Esophagus muscularis mucosa (tissue), 4 donors: ENCODE measurements at places on chromosomes 5 and 9. TPM values are rescaled to one million over a fixed set of nuclear protein-coding genes. Genes with fewer than 3 reads are reported as not detected.

ZNG1F gene
- 6.6 TPM for total RNA-seq

NSG2 gene
- 3.9 TPM for total RNA-seq

SKP2 gene
- 5.6 TPM for total RNA-seq

MOB3B gene
- total RNA-seq: 9.6 TPM

CD180 gene
- total RNA-seq: 1.8 TPM

- no peak for DNase-seq
Measured at GRCh38 chr9:85510830-85511504, 230.8 kb downstream of the AGTPBP1 start.

GRCh38 chr9:114004221-114004716, 73.8 kb downstream of the AMBP start:
- DNase-seq: peak; percentile 92

GRCh38 chr5:60992871-60993270, 47.9 kb downstream of the NDUFAF2 start:
- DNase-seq: no peak

GRCh38 chr5:138967791-138968448, 92.8 kb upstream of the LRRTM2 start:
- no peak for DNase-seq

- no peak for DNase-seq
Measured at GRCh38 chr5:172437445-172438318, 16.6 kb downstream of the SH3PXD2B start.

DNA sequence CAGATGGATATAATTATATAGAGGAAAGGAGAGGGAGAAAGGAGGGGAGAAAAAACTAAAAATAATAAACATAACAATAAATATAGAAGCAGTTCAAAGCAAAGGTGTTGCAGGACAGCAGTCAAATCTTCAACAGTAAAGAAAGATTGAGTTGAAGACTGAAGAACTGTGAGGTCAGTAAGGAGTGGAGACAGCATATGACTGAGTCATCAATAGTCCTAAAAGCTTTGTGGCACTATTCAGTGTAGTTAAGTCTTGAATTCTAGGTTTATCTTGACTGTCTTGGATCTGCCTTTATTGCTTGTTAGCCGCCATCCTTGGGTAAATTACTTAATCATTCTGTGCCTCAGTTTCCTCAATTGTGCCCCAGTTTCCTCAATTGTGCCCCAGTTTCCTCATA, 137.0 kb downstream of the MRPS30 start:
- DNase-seq: no peak

- no peak for DNase-seq
Measured at GRCh38 chr5:154758977-154759376, 3.8 kb downstream of the LARP1 start.
